ENCODE measurements at places on chromosomes 13 and 19.

DNA sequence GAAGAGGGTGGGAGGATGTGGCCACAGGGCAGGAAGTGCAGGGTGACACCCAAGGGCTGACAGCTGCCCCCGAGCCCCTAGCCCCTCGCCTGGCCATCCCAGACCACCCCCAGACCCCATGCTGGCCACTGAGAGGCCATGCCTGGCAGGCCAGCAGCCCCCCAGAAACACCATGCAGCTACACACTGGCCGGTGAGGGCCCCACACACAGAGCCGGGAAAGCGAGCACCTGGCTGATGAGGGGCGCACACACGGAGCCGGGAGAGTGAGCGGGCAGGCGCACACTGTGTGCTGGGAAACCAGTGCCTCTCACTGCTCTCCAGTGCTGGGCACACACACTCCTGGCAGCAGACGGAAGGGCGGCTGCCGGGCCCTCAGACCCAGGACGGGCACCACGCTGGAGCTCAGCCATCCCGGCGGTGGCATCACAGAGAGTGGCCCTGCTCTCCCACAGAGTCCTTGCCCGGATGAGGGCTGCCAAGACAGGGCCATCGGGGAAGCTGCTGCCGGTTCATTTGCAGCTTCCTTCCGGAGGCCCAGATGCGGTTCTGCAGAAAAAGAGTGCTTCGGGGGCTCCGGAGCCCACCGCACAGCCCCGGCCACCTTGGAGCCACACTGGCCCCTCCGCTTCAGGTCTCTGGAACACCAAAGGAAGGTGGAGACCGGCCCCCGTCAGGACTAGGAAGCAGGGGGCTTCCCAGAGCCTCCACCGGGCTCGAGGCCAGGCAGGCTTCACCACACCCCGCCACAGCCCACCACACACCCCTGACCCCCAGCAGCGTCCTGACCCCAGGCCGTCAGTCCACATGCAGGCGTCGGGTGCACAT lies 76.4 kb downstream of the SPACA7 start:
- no peak for DNase-seq

DNA sequence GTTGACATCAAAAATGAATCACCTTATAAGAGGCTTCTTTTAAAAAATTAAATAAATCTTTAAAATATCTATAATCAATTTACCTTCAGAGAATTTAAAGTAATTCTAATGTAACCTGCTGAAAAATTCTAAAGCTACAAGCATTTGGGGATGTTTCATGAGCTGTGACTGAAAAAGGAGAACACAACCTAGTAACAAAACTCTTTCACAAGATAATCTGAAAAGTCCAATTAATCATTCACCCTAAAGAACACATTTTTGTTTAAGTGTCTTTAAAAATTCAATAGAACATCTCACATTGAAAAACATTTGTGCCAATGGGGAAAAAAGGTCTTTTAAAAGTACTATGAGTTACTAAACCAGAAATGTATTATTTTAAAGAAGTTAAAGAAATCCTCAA lies 22.8 kb downstream of the KLF12 start:
- no peak for DNase-seq

GRCh38 chr19:7578127-7578526 lies 17.5 kb upstream of the CAMSAP3 start:
- DNase-seq, result no peak

GRCh38 chr13:111410232-111411021 lies 90.0 kb downstream of the TEX29 start:
- DNase-seq, result no peak

GRCh38 chr19:58538257-58539168 lies 5.4 kb upstream of the TRIM28 start:
- DNase-seq, result no peak

DNA sequence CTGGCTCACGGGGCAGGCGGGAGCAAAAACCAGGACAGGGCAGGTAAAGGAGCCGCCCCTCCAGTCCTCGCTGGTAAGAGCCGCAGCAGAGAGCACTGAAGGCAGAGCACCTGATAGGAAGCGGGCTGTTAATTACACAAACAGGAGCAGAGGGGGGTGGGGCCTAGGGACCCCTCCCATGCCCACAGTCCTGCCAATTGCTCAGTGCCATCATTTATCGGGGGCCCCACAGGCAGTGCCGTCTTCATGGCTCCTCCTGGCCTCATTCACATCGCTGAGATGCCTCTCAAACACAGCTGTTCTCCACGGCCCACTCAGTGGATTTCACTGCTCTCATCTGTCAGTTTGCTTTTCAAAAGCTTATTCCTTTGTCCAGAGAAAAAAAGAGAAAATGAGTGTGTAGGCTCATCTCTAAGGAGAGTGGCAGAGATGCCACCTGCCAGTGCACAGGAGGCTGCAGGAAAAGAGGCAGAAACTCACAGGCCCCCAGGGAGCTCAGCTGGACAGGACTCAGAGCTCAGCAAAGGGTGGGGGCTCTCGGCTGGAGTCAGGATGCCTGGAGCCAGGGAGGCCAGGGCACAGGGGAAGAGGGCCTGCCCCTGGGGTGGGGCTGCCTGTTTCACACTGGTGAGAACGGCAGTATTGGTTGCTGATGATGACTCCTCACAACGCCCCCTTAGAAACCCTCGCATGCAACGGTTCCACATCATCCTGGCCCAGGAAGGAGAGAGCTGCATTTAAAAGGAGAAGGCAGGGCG lies 174.6 kb downstream of the COL4A1 start:
- DNase-seq, result no peak

DNA sequence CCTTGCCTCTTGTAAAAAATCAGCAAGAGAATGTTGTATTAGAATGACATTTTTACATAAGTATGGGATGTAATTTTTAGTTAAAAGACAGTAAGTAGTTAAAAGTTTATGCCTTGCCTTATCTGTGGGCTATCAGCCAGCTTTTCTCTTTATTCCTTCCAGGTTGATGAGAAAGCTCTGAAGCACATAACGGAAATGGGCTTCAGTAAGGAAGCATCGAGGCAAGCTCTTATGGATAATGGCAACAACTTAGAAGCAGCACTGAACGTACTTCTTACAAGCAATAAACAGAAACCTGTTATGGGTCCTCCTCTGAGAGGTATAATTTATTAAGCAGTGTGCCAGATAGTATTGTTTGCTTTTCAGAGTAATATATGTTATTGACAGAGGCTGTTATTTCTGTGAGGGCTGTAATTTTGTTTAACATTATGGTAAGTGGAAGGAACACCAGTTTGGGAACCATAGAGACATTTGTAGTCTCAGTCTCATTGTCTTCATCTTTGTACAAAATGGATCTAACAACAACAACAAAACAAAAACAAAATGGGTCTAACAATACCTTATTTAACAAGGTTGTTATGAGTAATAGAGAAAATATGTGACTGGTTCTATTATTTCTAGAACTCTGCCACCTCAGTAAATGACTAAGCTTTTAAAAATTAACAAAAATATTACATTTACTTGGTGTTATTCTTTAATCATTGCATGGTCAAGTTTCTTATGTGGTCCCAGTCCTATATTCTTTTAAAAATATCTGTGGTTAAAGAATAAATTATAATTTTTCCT lies 112.8 kb downstream of the TDRD3 start:
- DNase-seq, result no peak

DNA sequence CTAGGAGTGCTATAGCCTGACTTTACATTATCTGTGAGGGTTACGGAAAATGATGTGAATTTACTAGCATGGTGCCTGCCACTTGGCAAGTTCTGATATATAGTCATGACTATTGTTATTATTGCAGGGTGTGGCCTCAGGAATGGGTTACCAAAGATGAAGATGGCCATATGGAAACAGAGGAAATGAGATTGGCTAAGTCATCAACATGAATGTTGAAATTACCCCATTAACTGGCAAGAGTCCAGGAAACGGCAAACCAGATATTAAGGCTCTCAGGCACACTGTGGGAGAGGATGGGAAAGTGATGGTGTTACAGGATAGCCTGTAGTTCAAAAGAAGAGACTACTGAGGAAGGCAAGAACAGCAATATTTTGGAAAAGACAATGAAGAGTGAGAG lies 183.3 kb downstream of the KCNRG start:
- no peak for DNase-seq

All from midbrain (tissue), 1 donor.